AG09309 (cell line): ENCODE measurements at places on chromosomes 3 and 15.

- DNase-seq: no peak
Observed at GRCh38 chr15:94744080-94744793, 512.9 kb downstream of the MCTP2 start.

DNA sequence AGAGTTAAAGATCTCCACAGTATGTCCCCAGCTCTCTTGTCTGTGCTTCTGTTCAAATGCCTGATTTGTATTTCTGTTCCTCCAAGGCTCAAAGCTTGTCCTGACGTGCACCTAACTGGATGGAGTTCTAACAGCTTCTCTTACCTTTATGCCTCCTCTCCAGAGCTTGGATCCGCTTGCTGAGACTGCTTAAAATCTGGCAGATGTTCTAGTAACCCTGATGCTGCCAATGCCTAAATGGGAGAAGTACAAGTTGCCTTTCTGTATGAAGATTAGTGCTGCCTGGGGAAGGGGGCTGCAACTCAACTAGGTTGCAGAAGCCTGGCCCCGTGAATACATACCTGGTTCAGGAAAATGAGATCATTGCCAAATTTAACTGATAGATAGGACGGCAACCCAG is 354.5 kb upstream of the KCNMB2 start:
- DNase-seq: no peak

GRCh38 chr3:178097576-178097975 is 438.7 kb upstream of the KCNMB2 start:
- peak; percentile 82 for DNase-seq

GRCh38 chr3:72634128-72634527 is 214.1 kb downstream of the SHQ1 start:
- no peak for DNase-seq

- DNase-seq: peak; percentile 28
Observed at GRCh38 chr3:102791641-102792589, 357.1 kb downstream of the ZPLD1 start.

GRCh38 chr3:146326875-146327543 is 76.1 kb upstream of the PLSCR4 start:
- DNase-seq: peak; percentile 49

GRCh38 chr3:148400754-148401153 is 296.9 kb upstream of the AGTR1 start:
- DNase-seq: peak; percentile 7

- no peak for DNase-seq
Observed at GRCh38 chr3:183220828-183221227, 32.2 kb upstream of the B3GNT5 start.

- DNase-seq: no peak
Observed at GRCh38 chr3:53702776-53703530, 143.3 kb downstream of the CHDH start.
